ENCODE measurements at places on chromosomes 12 and 14.

DNA sequence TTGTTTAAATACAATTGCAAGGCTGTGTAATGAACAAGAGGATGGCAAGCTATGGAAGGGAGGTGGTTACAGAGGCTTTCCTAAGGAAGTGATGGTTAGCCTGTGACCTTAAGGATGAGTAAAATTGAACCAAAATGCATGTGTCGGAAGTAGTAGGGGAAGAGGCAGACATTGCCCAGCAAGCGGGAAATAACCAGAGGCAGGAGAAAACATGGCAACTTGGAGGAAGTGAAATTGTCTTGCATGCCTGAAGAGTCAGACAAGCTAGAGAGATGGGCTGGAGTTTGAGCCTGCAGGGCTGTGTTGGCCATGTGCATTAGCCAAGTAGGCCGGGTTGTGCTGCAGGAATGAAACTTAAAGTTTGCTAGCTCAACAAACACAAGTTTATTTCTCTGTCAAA is 96.2 kb downstream of the BTG1 start:
- H3K4me3 ChIP-seq = no peak overlapping the region
- no peak for DNase-seq
- H3K4me1 ChIP-seq = no peaks in the 10 kb centered on the region
- no peak overlapping the region for H3K27ac ChIP-seq
- no peaks in the 10 kb centered on the region for H3K27me3 ChIP-seq

DNA sequence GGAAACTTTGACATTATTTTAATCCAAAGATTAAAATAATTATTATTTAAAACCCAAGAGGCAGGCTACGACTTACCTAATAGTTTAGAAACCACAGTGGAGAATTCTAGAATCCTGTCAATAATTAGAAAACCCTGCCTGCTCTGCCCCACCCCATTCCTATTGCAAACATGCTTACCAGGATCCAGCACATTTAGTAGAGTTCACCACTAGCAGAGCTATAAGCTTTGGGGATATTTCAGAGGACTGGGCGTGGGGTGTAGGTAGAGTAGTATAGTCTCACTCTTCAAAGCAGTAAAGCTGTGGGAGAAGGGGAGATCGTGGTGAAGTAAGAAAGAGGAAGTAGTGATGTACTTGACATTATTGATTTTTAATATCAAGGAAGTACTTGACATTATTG is 100.3 kb downstream of the FIGNL2 start:
- no peak overlapping the region for H3K4me3 ChIP-seq
- DNase-seq = no peak
- H3K27ac ChIP-seq = no peak overlapping the region
- H3K4me1 ChIP-seq = no peaks in the 10 kb centered on the region

DNA sequence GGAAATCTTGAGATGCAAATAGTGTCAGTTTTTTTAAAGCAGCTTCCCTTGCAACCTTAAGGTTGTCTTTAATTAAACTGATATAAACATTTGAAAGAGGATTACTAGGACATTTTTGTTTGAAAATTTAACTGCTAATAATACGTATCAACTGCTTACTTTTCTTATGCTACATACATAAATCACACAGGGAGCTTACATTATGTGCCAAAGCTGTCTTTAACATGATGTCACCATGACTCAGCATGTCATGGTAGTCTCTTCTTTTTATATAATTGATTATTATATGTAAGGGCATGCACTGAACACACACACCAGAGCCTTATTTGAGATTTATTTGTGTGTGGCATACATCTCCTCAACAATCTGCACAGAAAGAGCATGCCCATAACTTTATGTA is 63.0 kb upstream of the PTHLH start:
- no peak overlapping the region for H3K4me3 ChIP-seq
- no peaks in the 10 kb centered on the region for H3K27me3 ChIP-seq
- H3K4me1 ChIP-seq = no peaks in the 10 kb centered on the region
- no peaks in the 10 kb centered on the region for H3K36me3 ChIP-seq

- H3K4me3 ChIP-seq = no peak overlapping the region
- no peak for DNase-seq
- H3K4me1 ChIP-seq = peaks cover 8% of the 10 kb centered on the region
- no peaks in the 10 kb centered on the region for H3K27me3 ChIP-seq
- no peak overlapping the region for H3K27ac ChIP-seq
Observed at GRCh38 chr12:89227774-89228173, 124.5 kb downstream of the DUSP6 start.

GRCh38 chr12:78278706-78279190 is 448.1 kb downstream of the NAV3 start:
- no peaks in the 10 kb centered on the region for H3K27me3 ChIP-seq
- DNase-seq = peak; percentile 66
- H3K36me3 ChIP-seq = no peaks in the 10 kb centered on the region
- H3K4me3 ChIP-seq = no peak overlapping the region
- peaks cover 18% of the 10 kb centered on the region for H3K4me1 ChIP-seq

DNA sequence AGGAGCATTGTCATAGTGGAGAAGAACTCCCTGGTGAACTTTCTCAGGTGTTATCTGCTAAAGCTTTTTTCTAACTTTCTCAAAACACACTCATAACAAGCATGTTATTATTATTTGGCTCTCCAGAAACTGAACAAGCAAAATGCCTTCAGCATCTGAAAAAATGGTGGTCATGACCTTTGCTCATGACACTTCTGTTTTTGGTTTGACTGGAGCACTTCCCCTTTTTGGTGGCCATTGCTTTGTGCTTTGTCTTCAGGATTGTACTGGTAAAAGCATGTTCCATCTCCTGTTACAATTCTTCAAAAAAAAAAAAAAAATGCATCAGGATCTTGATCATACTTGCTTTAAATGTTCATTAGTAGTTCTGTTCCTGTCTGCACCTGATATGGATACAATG is 1241.6 kb upstream of the USP15 start:
- H3K4me3 ChIP-seq = no peak overlapping the region
- H3K27me3 ChIP-seq = no peaks in the 10 kb centered on the region
- DNase-seq = no peak
- no peaks in the 10 kb centered on the region for H3K36me3 ChIP-seq
- no peak overlapping the region for H3K27ac ChIP-seq

DNA sequence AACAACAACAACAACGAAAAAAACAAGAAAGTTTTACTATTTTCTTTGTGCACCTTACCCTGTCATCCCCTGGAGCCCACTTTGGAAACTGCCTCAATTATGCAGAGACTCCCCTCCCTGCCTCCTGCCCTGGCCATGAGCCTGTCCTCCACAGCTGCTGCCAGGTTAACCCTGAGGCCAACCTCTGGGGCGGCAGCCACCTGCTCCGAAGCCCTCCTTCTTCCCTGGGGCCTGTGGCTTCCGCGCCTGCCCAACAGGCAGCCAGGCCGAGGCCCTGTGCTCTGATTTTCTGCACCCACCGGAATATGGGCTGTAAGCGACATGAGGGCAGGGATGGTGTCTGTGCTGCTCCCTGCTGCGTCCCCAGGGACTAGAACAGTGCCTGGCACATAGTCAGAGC is 183.0 kb downstream of the CALM1 start:
- no peak overlapping the region for H3K4me3 ChIP-seq
- H3K4me1 ChIP-seq = no peaks in the 10 kb centered on the region
- no peak overlapping the region for H3K27ac ChIP-seq
- DNase-seq = no peak
- H3K36me3 ChIP-seq = peaks cover 4% of the 10 kb centered on the region
- no peaks in the 10 kb centered on the region for H3K27me3 ChIP-seq

DNA sequence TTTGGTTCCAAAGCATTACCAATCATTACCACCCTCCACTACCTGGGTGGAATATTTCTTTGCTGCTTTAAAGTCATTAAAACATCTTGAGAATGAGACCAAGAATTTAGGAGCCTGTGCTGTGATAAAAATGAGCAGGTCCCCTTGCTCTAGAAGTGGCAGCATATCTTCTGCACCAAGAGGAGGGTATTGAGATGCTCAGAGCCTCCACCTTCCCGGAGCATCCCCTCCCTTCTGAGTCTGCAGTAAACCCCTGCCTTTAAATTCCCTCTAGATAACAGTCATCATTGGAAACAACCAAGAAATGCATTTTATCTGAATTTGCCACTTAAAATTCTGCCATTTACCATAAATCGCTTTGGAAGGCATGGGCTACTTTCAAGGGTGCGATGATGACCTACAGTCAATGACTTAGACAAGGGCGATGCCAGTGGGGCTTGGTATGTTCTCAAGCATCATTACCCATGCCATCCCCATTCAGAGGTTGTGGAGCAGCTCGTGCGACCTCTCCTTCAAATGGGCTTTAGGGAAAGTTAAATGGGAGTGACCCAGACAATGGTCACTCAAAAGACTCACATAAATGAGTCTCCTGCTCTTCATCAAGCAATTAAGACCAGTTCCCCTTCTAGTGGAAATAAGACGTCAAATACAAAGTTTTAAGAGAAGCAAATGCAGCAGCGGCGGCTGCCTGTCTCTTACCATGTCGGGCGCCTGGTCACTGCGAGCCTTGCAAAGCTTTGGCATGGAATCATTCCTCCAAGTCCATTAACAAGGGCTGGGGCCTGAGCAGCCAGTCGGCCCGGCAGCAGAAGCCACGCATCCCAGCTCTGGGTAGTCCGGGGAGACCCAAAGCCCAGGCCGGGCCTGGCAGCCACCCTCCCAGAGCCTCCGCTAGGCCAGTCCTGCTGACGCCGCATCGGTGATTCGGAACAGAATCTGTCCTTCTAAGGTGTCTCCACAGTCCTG is 334.5 kb downstream of the TMEM121 start:
- no peaks in the 10 kb centered on the region for H3K4me1 ChIP-seq
- H3K27me3 ChIP-seq = no peaks in the 10 kb centered on the region
- H3K27ac ChIP-seq = no peak overlapping the region
- no peak for DNase-seq
- H3K4me3 ChIP-seq = no peak overlapping the region

DNA sequence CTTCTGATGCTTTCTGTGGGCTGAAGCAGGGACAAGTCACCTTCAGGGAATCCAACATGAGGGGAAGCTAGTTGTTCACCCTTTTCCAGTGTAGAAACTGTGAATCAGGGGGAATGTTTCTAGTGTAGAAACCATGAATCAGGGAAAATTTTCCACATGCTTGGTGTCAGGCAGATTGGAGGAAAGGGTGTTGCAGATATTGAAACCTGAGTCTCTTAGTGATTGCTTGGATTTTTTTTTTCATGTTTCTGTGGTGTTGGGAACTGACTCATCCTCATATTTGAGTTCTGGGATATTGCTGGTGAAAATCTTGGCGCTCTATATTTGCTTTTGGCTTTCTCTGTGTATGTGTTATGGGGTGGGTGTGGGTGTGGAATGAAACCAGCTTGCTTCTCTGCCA is 144.5 kb upstream of the FBXO33 start:
- no peak overlapping the region for H3K27ac ChIP-seq
- no peaks in the 10 kb centered on the region for H3K4me1 ChIP-seq
- no peak for DNase-seq
- no peaks in the 10 kb centered on the region for H3K27me3 ChIP-seq
- no peak overlapping the region for H3K4me3 ChIP-seq
- no peaks in the 10 kb centered on the region for H3K36me3 ChIP-seq

DNA sequence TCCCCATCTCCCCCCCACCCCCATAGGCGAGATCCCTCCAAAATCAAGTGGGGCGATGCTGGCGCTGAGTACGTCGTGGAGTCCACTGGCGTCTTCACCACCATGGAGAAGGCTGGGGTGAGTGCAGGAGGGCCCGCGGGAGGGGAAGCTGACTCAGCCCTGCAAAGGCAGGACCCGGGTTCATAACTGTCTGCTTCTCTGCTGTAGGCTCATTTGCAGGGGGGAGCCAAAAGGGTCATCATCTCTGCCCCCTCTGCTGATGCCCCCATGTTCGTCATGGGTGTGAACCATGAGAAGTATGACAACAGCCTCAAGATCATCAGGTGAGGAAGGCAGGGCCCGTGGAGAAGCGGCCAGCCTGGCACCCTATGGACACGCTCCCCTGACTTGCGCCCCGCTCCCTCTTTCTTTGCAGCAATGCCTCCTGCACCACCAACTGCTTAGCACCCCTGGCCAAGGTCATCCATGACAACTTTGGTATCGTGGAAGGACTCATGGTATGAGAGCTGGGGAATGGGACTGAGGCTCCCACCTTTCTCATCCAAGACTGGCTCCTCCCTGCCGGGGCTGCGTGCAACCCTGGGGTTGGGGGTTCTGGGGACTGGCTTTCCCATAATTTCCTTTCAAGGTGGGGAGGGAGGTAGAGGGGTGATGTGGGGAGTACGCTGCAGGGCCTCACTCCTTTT is 2.7 kb downstream of the GAPDH start:
- no peak overlapping the region for H3K4me3 ChIP-seq
- no peak for DNase-seq
- peaks cover 48% of the 10 kb centered on the region for H3K4me1 ChIP-seq
- H3K27ac ChIP-seq = no peak overlapping the region
- H3K36me3 ChIP-seq = peaks cover 33% of the 10 kb centered on the region

- no peak overlapping the region for H3K4me3 ChIP-seq
- no peak for DNase-seq
- H3K27me3 ChIP-seq = no peaks in the 10 kb centered on the region
Observed at GRCh38 chr12:31298515-31298910, 27.4 kb downstream of the SINHCAF start.

DNA sequence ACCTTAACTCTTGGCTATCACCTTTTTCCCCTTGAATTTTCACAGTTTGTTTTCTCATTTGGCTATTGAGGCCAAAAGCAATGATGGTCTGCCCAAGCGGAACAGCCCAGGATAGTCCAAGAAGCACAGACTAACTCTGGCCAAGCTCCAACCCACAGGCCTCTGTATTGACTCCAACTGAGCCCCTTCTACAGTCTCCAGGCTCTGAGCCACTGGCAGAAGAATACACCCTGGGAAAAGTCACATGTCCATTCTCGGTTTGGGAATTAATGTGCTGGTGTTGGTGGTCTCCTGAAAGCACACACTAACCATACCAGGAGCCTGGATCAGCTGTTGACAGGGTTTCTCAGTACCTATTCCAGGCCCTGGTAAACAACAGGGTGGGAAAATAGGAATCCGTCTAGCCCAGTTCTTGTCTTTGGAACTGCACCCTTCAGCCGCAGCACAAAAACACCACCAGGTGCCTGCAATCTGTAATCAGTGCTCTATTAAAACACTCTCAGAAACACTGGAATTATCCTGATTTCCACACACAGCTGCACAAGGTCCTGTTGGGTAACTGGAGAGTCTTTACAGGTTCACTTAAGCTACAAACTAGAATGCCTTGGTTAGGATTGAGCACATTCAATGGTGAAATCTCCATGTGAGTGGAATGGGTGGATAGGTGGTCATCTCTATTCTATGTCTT is 63.6 kb downstream of the STXBP6 start:
- no peaks in the 10 kb centered on the region for H3K27me3 ChIP-seq
- H3K4me1 ChIP-seq = peaks cover 27% of the 10 kb centered on the region
- DNase-seq = no peak
- no peak overlapping the region for H3K4me3 ChIP-seq

- H3K27ac ChIP-seq = no peak overlapping the region
- H3K27me3 ChIP-seq = no peaks in the 10 kb centered on the region
- H3K4me3 ChIP-seq = no peak overlapping the region
- H3K36me3 ChIP-seq = peaks cover 5% of the 10 kb centered on the region
- DNase-seq = no peak
Observed at GRCh38 chr12:1022032-1022970, 31.3 kb downstream of the ERC1 start.

GRCh38 chr12:55780685-55781084 is 36.8 kb downstream of the SARNP start:
- H3K36me3 ChIP-seq = peaks cover 66% of the 10 kb centered on the region
- no peak for DNase-seq
- no peak overlapping the region for H3K27ac ChIP-seq
- no peaks in the 10 kb centered on the region for H3K27me3 ChIP-seq
- no peak overlapping the region for H3K4me3 ChIP-seq

GRCh38 chr12:116642683-116643082 is 83.5 kb downstream of the MAP1LC3B2 start:
- H3K4me3 ChIP-seq = no peak overlapping the region
- H3K27me3 ChIP-seq = no peaks in the 10 kb centered on the region
- H3K27ac ChIP-seq = no peak overlapping the region
- no peaks in the 10 kb centered on the region for H3K36me3 ChIP-seq

GRCh38 chr14:54776361-54777001 is 126.1 kb downstream of the GCH1 start:
- H3K4me3 ChIP-seq = no peak overlapping the region
- H3K4me1 ChIP-seq = peaks cover 16% of the 10 kb centered on the region
- H3K36me3 ChIP-seq = peaks cover 40% of the 10 kb centered on the region
- DNase-seq = no peak
- no peak overlapping the region for H3K27ac ChIP-seq

Data from large intestine (tissue), 12 donors.